ENCODE measurements at places on chromosomes 7 and 10.

DNA sequence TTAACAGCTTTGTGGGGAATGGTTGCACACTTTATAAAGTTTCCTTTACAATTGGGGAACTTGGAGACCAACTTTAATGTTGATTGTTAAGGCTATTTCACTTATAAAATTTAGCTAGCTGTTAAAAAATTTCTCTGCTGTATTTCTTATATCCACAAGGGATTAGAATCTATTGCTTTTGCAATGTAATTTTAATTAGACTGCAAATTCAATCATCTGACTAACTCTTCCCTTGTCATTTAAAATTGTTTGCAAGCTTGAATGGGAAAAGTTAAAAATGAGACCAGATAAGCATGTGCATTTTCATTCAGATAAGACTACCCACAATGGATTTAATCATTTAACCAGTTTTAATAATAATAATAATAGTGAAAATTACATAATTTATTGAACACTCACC is 213.2 kb downstream of the BICC1 start:
- no peak for DNase-seq

DNA sequence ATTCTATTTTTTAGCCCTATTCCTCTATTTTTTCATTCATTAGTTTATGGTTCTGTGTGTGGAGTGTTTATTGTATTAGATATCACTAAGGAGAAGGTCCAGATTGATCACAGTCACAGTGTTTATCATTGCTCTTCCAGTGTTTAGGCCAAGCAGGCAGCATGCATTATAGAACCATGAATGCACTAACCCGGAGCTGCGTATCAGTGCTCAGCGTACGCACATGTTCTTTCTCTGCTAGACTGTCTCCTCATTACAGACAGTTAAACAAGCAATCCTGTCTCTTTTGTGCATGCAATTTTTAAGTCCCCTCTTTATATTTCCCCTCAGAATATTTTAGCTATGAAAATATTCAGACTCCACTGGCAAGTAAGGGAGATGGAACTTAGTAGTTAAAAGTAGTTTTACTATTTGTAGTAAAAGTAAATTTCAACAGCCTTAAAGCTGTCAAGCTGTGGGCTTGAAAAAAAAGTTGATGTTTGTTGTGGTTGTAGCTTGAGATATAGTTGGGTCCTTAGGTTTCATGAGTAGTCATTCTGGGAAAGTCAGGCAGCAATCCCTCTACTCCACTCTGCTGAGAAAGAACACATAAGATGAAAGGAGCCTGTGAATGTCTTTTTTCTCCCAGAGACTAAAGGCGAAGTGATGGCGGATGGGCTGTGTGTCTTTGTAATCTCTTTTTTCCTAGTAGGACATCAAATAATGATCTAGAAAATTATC is 260.4 kb downstream of the CDK14 start:
- no peak for DNase-seq

GRCh38 chr10:33331379-33331694 is 3.1 kb downstream of the NRP1 start:
- DNase-seq, result no peak

GRCh38 chr10:116268976-116269375 is 4.0 kb downstream of the GFRA1 start:
- DNase-seq, result no peak

DNA sequence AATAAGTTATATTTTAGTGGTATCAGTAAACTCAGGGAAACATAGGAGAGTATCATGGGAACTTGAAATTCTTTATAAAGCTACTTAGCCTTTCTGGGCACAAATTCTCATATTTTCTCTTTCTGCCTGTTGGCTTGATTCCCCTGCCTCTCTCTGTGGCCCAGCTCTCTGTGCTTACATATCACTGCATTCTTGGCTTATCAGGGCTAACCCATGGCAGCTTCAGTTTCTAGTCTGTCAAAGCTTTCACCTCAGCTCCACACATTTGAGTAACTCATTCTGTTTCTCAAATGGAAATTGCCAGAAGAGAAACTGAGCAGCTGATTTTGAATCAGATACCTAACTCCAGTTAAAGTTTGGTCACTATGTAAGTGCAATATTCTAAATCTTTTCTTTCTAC is 713.1 kb downstream of the DNAJB9 start:
- no peak for DNase-seq

- peak; percentile 39 for DNase-seq
Measured at GRCh38 chr10:95547197-95547596, 14.0 kb downstream of the SORBS1 start.

DNA sequence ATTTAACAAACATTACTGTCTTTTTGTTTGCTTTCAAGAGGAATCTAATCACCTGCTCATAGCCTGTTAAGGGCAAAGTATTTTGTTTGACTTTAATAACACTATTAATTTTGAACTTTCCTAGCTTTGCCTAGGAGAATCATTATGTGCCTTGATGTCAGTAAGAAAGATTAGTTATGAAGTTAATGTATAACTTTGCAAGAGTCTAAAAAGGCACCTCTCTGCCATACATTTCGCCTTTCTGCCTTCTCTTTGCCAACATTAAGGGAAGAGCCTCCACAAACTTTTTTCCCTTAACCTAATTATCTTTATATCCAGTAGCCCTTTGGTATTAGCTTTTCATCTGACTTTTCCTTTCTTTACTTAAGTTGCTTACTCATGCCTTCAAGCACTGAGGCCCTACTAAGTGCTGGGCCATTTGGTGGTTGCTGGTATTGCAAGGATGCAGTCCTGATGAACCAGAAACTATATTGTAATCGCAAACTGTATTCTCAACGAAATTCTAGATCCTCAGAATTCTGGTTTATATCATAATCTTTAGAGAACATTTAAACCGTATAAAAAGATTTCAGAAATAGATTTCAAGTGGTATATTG is 108.5 kb downstream of the SND1 start:
- DNase-seq, result no peak

- no peak for DNase-seq
Measured at GRCh38 chr10:128710098-128710797, 584.0 kb upstream of the MKI67 start.

- peak; percentile 94 for DNase-seq
Measured at GRCh38 chr7:47453093-47454061, 128.5 kb downstream of the TNS3 start.

DNA sequence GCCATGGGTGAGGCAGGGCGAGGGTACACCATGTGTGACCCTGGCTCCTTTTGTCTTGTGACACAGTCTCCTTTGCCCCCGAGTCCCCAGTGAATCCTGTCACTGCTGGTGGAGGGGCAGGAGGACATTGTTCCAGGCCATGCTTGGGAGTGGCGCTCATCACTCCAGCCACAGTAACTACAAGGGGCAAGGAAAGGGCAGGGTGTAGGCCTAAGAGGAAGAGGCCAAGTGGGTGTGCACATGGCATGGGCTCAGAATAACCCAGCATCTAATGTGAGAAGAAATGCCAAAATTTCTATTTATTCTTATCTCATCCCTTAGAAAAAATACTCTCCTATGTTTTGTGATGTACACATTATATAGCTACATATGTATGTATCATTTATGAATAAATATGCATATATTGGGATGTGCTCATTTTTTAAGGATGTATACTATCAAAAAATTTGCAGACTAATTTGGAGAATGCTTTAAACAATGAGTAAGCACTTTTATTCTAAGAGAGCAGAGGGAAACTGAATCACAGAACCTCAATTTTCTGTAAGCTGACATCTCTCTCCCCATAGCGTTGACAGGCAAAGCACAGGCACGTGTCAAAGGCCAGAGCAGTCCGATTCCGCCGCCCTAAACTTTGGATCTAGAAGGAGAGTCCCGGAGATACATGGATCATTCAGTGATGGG is 36.9 kb downstream of the RNF32 start:
- no peak for DNase-seq

DNA sequence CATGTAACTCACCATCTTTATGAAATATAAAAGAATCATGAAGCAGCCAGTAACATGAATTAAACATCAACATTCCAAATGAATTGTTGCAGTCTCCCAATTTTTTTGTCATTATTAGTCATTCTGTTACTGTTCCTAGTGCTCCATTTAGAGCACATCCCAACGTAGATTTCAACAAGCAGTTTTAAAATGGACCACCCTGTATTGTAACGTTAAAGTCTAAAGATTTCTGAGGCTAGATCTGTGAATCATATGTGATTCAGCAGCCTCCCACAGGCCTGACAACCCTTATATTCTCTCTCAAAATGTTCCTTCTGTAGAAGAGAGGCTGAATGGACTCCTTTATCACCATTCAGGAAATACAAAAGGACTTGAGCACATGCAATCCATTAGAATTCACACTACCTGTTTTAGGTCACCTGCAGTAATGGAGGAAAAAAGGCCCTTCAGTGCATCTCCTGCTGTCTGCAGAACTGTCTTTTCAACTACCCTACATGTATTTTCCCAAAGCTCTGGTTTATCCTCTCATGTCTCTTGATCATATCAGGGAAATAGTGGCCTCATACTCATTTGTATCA is 81.4 kb downstream of the CACNA2D1 start:
- no peak for DNase-seq

GRCh38 chr10:9189448-9189847 is 1135.0 kb downstream of the GATA3 start:
- no peak for DNase-seq

DNA sequence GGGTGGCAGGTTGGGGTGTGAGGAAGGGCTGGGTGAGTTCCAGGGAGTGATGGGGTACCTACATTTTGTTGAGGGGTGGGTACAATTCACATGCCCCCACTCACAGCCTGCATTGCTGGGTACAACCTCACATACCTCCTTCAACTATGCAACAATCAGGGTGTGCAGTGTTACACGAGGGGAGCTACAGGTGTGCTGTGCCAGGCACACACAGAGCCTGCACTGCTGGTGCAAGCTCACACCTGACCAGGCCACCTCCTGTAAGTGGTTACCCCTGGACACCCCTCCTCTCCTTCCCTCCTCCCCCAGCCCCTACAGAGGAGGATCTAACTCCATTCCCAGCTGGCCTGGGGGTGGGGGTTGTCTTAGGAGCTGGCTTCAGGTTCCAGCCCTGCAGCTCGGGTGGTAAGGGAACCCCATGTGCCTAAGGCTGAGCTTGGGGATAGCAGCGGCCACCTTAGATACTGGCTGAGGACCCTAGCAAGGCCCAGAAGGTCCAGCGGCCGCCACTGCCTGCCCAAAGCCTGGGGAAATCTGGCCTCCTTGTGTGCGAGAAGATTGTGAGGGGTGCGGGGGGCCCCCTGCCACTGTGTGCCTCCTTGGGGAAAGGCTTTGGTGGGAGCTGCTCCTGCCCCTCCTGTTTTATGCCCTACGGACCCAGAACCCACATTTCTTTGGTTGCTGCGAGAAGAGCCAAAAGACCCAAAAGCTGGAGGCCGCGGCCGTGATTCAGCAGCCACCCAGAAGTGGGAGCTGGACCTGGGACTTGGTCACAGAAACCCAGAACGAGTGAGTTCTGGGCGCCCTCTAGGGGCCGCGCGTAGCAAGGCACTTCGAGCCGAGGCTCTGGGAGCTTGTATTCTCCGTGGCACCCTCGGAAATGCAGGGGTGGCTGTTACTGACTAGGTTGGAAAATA is 10.8 kb downstream of the TLX1 start:
- peak; percentile 85 for DNase-seq

DNA sequence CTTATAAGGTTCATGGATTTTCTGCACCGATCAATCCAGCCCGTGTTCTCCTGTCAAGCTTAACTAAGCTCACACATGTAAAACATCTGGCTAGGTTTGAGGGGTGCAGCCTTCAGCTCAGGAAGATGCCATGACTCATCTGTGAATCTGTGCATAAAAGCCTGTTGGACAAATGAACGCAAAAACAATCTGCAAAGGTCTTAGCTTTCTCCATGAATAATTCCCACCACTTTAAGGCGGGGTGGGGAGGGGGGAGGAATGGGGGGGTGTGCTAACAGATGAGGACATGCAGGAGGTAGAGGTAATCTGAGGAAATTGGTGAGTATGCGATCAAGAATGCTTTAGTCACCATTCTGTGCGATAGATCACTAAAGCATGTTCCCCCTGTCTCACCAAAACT is 4.8 kb downstream of the DOCK4 start:
- no peak for DNase-seq

GRCh38 chr7:25656581-25657026 is 428.3 kb upstream of the NPVF start:
- DNase-seq, result no peak

DNA sequence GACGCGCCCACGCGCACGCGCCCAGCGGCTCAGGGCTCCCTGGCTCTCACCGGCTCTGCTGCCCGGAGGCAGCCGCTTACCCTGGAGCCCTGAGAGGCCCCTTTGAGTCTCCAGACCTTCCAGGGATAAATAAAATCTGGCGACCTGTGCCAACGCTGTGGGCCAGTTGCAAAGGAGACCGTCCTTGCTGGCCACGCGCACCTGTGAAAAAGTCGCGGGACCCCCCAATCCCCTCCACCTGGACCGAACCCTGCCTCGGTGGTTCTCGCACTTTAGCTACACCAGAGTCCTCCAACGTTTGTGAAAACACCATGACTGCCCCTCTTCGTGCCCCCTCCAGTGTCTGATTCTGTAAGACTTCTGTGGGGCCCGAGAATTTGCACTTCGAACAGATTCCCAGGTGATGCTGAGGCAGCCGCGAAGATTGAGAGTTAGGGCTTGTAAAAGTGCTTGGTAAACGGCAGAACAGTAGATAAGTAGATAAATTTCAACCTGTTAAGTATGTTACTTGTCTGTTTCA is 102.4 kb upstream of the SVIL start:
- DNase-seq, result no peak

DNA sequence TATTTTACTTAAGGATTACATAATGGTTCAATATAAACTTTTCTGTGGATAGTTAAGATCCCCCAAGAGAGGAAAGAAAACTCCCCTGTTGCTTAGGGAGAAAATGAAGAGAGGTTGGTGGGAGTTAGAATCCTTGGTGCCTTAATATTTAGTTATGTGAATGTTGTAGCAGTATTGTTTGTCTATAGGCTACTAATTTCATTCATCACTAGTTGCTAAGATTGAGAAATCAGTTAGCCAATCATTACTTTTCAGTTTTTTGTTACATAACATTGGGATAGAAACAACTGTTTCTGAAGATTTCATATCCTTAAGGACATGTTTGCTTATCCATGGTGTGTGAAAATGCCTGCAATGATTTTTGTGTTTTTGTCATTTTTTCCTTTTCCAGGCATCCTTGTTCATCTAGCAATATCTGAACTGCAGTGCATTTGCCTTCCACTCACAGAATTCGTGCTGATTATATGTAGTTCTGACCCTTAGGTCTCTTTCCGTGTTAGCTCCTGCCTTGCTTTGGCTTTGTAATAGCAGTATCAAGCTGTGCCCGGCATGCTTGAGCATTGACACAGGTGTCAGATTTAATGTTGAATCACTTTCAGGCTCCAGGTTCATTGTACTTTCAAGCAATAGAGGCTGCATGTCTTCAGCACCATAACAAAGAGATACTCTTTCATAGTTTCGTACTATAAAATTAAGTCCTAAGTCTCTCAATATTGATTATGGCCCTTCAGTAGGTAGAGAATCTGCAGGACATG is 85.0 kb downstream of the PODXL start:
- DNase-seq, result no peak

- DNase-seq, result no peak
Measured at GRCh38 chr10:2682491-2682890, 384.9 kb upstream of the PFKP start.

GRCh38 chr10:52121688-52122087 is 192.4 kb upstream of the DKK1 start:
- DNase-seq, result no peak

- no peak for DNase-seq
Measured at GRCh38 chr7:1262441-1262840, 29.8 kb downstream of the UNCX start.

- no peak for DNase-seq
Measured at GRCh38 chr7:131007439-131008330, 273.7 kb upstream of the KLF14 start.

Data from tibial artery (tissue), 4 donors.